Memory B cell (primary cell): ENCODE measurements at places on chromosomes 1 and 21.

- DNase-seq = no peak
These were observed 61.9 kb upstream of the ADGRL2 start for GRCh38 chr1:81738875-81739274.

- peak; percentile 25 for DNase-seq
These were observed 643 bp upstream of the MOV10 start for GRCh38 chr1:112673592-112674439.

DNA sequence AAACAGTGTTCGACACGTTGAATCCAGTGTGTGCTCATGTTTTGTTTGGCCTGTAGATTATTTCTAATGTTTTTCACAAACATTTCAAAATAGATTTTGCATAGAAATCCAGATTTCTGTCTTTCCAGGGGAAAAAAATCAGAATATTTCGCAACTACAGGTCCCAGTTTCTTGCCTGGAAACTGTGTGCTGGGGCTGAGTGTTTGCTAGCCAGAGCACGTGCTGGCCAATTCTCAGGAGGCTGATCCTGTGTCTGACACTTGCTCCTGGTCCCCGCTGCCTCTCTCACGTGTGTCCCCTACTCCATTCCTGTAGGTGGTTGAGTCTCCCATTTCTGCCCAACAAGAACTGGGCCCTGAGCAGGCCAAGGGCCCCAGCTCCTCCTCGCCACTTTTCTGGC lies 2.4 kb downstream of the MAB21L3 start:
- DNase-seq = no peak

- DNase-seq = no peak
These were observed 16.2 kb upstream of the LY9 start for GRCh38 chr1:160779626-160780397.

GRCh38 chr21:44748621-44749020 lies 37.2 kb upstream of the TSPEAR start:
- no peak for DNase-seq

- no peak for DNase-seq
These were observed 3.4 kb downstream of the TRIM11 start for GRCh38 chr1:228403231-228403631.

GRCh38 chr21:16502897-16503296 lies 773.1 kb downstream of the USP25 start:
- DNase-seq = no peak

GRCh38 chr1:112788561-112788960 lies 73.4 kb upstream of the PPM1J start:
- DNase-seq = no peak

DNA sequence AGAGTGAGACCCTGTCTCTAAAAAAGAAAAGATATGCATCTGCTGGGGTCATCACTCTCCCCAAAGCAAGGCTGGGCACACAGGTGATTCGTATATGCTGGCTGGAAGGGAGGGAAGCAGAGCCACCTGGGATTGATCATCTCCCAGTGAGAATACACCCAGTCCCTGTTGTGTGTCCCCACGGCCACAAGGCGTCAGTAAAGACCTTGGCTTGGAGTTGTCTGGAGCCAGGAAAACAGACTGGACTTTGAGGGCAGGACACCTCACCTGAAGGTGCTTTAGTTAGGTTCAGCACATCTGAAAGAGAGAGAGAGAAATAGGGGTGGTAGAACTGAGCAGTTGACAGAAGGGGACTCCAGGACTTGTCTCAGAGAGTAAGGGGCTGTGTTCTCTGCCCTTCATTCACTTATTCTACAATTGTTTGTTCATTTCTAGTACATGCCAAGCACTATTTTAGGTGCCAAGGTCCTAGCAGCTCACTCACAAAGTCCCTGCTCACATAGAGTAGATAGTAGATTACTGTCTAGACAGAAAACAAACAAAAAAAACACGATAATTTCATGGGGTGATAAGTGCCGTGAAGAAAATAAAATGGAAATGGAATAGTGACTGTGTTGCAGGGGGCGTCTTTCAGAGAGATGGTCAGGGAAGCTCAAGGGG lies 13.5 kb downstream of the CITED4 start:
- DNase-seq = no peak

GRCh38 chr1:17922833-17923232 lies 167.7 kb downstream of the ACTL8 start:
- DNase-seq = no peak

DNA sequence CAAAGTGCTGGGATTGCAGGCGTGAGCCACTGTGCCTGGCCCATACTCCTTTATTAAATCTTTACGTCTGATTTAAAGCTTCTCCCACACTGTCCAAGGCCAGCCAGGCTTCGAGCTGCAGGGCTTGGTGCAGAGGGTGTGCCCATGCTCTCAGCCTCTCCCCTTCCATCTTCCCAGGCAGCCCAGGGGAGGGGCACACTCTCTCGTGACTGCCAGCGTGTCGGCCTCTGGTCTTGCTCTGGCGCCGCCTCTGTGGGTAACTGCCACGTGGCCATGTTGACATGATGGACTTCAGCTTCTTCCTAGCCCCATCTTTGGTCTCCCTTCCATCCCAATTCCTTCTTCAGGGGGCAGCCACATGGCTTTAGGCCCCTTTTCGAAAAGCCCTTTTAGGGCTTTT lies 4.7 kb downstream of the GPR137B start:
- no peak for DNase-seq

DNA sequence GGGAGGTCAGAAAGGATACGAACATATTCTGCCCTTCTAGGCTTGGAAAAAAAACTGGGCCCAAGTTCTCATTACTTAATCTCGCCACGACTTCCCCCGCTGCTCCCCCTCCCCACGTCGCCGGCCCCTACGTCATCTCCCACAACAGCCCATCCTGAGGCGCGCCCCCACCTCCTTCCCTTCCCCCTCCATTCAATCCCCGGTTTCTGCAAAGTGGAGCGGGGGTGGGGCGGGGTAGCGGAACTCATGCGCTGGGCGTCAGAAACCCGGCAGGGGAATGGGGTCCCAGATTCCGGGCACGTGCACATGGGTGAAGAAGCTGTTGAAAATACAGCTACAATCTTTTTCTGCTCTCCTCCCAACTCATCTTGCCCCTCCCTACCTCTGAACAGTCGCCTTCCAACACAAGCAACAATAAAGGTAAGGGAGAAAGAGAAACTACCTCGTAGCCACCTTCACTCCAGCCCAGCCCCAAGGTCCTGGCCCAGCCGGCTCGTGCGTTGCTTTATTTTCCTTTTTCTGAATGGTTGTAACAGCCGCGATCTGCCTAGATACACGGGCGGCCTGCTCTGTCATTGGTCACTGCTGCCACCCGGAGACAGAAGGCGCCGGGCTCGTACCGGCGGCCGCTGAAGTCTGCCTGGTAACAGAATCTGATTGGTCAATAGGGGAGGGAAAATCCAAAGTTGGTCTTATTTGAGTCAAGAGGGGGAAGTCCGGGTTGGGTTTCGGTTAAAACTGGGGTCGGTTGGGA lies at the start of gene RFX5:
TSS of gene RFX5 (minus strand) at position 484 of the 754 bp plus-strand sequence. CDS start 932 bp downstream, outside the sequence.
- peak; percentile 80 for DNase-seq

DNA sequence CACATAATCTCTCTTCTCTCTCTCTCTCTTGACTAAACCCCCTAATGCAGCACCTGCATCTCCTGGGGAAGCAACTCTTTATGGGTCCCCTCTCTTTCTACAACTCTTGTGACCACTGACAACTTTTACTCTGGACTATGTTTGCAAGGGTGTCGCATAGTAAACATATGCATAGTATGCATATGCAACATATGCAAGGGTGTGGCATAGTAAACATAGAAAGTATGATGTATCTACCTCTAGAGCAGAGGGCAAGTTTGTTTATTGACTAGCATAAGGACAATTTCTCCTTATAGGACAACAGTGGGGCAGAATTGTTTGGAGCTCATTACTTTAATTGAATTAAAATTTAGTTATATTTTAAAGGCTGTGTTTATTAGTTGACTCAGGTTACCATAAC lies 462.5 kb downstream of the AMY1C start:
- DNase-seq = no peak

- DNase-seq = no peak
These were observed 81.6 kb upstream of the ACTL8 start for GRCh38 chr1:17673329-17674072.

GRCh38 chr1:41718497-41718896 lies 200.2 kb downstream of the HIVEP3 start:
- DNase-seq = no peak
